GM04503 (cell line): ENCODE measurements at places on chromosomes 4 and X.

GRCh38 chrX:153299855-153300254 lies 21.7 kb downstream of the PNMA6F start:
- DNase-seq: no peak

GRCh38 chr4:124641715-124642381 lies 70.7 kb downstream of the ANKRD50 start:
- peak; percentile 49 for DNase-seq

GRCh38 chr4:153488006-153488891 lies 22.1 kb downstream of the TMEM131L start:
- no peak for DNase-seq

GRCh38 chr4:89024051-89024675 lies 32.8 kb downstream of the FAM13A start:
- DNase-seq: peak; percentile 24

GRCh38 chr4:72112514-72113156 lies 80.8 kb downstream of the NPFFR2 start:
- DNase-seq: peak; percentile 1

GRCh38 chr4:6692806-6693205 lies 872 bp upstream of the S100P start:
- no peak for DNase-seq

GRCh38 chr4:183355405-183355804 lies 33.2 kb upstream of the CLDN24 start:
- peak; percentile 54 for DNase-seq
